ENCODE measurements at places on chromosomes 6 and 20. TPM values are rescaled to one million over a fixed set of nuclear protein-coding genes. Genes with fewer than 3 reads are reported as not detected.

- no peak for DNase-seq
Observed at GRCh38 chr6:166228839-166229528, 61.3 kb upstream of the TBXT start.

TBXT gene
- not detected for polyA plus RNA-seq

REM1 gene
- 8.9 TPM for polyA plus RNA-seq

TRIM31 gene
- polyA plus RNA-seq: not detected

GRCh38 chr6:108652375-108652774, 91.7 kb downstream of the FOXO3 start:
- DNase-seq: no peak

GSS gene
- 38.0 TPM for polyA plus RNA-seq

HLA-DPA1 gene
- polyA plus RNA-seq: 33.4 TPM

DNA sequence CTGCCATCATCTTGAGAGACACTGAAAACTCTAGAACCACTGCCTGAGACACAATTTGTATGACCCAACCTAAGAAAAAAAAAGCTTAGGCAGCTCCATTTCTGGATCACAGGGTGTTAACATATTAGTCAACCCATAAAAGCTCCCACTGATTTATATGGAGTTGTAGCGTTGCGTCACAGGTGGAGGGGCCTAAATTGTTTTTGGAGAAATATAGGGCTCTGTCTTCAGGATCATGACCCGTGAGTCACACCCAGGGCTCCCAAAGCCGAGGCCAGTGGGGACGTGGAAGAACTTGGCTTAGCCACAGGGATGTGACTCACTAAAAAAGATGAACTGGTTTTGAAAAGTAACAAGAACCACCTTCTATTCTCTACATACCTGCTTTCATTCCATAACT, 116.5 kb upstream of the BMP2 start:
- DNase-seq: no peak

DNA sequence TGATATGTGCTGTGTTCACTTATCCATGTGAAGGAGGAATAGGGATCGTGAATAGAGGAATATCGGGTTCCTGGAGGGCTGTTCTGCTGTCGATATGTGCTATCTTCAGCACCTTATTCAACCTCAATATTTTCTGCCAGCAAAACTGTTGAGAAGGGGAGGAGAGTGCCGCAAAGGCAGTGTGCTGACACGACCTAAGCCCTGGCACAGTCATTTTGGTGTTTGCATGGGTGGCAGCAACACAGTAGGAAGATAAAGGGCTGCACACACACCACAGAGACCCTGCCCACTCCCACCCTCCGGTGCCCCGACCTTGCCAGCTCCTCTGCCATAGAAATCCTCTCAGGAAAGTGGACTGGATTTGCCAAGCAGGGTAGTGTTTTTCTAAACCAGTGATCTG, 47.0 kb downstream of the ZDHHC14 start:
- no peak for DNase-seq

CDH26 gene
- polyA plus RNA-seq: 2.2 TPM

- DNase-seq: no peak
Observed at GRCh38 chr6:134288538-134289203, 29.2 kb downstream of the SGK1 start.

RUNX2 gene
- polyA plus RNA-seq: 1.8 TPM

DNA sequence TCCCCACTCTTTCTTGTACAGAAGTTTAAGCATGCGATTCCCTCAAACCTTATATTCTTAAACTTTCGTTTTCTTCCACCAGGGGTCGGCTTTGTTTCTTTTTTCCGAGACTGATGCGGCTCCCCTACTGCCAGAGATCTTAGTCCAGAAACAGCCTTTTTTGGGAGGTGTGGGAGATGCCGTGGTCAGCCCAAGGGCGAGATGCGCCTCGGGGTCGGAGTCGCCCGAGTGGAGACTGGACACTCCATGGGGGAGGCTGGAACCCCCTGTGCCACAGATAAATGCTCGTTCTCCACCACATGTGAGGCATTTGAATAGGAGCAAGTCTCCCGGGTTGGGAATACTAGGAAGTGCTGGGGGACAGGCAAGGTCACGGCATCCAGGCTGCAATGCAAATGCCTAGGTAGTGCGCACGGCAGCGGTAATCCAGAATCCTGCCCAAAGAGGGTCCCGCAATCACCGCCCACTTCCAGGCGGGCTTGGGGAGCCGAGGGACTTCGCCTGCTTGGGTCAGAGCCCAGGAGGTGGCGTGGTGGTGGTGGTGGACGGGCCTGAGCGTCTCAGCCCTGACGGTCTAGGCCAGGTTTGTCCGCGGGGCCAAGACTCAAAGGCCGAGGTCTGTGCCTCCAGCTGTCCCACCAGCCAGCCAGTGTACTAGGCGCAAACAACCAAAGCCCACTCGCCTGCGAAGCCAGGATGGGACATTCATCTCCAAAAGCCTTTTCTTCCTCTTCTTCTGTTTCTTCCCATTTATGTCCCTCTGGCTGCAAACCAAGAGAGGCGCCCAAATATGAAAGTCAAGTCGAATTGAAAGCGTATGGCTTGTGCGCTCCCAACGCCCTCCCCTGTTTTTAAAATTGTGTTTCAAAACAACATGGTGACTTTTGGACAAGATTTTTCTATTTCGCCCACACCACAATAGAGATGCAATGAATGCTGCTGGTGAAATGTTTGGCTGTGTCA, 39.3 kb upstream of the OSTM1 start:
- no peak for DNase-seq

NAA20 gene
- polyA plus RNA-seq: 69.4 TPM
